Colonic mucosa (tissue), 4 donors: ENCODE measurements at places on chromosomes 4 and X. TPM values are rescaled to one million over a fixed set of nuclear protein-coding genes. Genes with fewer than 3 reads are reported as not detected.

GRCh38 chrX:87664381-87664780 is 146.8 kb downstream of the KLHL4 start:
- no peak for DNase-seq

- no peak for DNase-seq
Measured at GRCh38 chr4:22410645-22411247, 105.1 kb downstream of the ADGRA3 start.

DNA sequence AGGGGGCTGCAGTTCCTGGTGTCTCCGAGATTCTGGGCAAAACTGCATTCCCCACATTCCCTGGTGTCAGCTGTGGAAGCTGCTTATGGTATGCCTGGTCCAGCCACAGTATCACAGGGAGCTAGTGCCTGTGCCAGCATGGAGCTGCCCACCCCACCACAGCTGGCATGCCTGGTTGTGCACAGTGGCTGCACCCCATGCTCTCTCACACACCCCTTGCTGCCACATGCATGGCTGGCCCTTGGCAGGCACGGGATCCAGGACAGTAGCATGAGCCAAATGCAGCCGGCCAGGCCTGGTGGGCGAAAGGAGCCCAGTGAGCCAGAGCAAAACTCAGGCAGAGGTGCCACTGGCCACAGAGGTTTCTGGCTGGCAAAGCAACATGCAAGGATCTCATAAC is 418.0 kb upstream of the SPOCK3 start:
- no peak for DNase-seq

- DNase-seq: no peak
Measured at GRCh38 chrX:10938365-10938923, 172.7 kb upstream of the HCCS start.

GRCh38 chr4:184636897-184637296 is 12.3 kb downstream of the CASP3 start:
- DNase-seq: no peak

DNA sequence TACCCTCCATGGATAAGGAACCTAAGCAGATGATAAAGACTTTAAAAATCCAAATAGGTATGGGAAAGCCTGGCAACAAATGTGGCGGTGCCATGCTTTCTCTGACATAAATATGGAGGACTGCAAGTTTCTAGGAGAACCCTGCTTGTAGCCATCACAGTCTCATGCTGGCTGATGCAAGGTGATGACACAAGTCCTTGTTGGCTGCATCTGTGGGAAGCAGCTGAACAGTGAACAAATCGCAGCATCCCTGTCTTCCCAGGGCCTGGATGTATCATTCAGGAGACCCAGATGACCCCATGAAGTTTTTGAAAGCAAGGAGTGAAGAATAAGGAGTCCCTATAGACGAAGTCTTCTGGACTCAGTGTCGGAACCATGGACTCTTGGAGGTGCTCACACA is 234.4 kb upstream of the HS3ST1 start:
- no peak for DNase-seq

GRCh38 chrX:69807400-69807799 is 191.5 kb downstream of the EDA start:
- no peak for DNase-seq

- no peak for DNase-seq
Measured at GRCh38 chrX:26918631-26919030, 544.5 kb downstream of the PPP4R3C start.

- no peak for DNase-seq
Measured at GRCh38 chr4:5809216-5809776, 83.6 kb downstream of the CRMP1 start.

DNA sequence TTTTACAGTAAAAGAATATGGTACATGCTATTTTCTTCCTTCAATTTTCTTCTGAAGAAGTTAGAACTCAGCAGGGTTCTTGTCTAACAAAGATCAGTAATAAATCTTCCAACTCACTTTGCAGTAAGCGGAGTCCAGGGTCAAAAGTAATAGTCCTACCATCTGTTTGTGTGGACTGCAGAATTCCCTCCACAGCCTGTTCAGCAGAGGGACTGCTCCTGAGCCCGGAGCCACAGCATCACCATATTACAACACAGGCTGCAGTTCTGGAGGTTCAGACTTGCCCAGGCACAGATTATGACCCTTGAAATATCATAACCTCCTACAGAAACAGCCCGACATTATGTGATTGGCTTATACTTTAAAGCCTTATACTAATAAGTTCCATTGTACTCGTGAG is 10.3 kb downstream of the FHDC1 start:
- DNase-seq: no peak

- no peak for DNase-seq
Measured at GRCh38 chr4:94931626-94932025, 173.9 kb downstream of the BMPR1B start.

DNA sequence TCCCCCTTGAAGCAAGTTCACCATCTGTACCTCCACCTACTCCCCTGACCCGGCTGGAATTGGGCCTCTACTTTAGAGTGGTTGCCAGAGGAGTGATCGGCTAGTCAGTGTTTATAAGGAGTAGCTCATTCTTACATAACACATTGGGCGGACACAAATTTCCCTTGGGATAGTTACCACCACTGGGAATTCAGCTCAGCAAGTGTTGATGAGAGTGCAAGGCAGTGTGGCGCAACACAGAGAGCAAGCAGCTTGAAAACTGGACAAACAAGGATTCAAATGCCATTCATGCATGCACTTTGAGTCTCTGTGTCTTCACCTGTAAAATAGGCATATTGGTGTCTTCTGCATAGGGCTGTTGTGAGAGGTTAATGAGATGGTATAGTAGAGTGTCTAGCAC is 92.7 kb downstream of the STK32B start:
- DNase-seq: no peak

DNA sequence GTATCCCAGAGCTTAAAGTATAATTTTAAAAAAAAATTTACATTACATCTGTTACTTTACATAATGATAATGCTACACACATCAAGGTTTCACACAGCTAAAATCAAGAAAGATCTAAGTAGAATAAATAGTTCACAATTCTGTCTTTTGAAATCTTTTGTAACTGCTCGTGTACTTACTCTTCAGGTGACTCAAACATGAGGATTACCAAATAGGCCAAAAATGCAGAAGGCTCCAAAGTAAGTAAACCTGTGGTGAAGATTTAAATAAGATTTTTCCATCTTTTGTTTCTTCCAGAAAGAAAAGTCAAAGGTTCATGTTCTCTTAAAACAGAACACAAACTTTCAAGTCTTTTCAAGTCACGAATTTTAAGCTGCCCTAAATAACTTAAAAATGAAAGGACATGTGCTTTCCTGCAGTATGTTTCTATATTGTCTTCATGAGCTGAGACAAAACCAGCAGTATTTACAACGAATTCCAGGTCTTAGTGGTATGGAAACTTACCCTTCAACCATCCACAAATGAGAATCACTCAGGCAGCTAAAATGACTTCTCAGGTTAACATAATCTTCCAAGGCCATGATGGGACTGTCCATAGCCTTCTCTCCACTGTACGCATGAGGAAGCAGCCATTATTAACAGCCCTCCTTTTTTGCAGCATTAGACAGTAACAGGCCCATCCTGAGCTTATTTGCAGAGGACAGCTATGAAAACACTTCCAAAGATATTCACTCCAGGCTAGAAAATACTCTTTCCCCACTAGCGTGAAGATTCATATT is 172.8 kb upstream of the EDNRA start:
- DNase-seq: no peak

DNA sequence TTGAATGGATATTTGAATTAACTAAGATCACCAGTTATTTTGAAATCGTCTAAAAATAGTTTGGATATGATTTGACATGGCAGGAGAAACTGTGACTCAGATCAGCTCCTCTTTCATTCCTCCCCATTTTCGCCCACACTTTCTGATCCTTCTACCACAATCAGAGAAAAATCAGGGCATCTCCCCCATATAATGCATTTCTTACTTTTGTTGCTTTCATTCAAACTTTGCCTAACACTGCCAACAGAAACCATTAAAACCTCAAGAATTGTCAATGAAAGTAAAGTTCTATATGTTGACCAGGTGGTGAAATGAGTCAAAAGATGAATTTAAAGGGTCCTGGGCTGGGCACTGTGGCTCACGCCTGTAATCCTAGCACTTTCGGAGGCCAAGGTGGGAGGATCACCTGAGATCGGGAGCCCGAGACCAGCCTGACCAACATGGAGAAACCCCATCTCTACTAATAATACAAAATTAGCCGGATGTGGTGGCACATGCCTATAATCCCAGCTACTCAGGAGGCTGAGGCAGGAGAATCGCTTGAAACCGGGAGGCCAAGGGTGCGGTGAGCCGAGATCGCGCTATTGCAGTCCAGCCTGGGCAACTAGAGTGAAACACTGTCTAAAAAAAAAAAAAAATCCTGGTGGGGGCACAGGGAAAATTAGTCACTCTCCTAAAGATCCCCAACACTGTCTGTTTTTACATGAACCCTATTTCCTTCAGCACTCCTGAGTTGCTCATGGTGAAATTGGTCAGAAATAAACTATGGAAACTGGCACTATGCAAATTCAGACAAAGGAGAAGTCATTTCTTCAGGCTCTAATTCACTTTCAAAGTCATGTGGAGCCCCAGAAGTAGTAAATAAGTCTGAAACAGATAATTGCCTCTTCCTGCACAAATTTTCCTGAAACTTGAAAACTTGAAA is 122.8 kb upstream of the NOCT start:
- no peak for DNase-seq

DNA sequence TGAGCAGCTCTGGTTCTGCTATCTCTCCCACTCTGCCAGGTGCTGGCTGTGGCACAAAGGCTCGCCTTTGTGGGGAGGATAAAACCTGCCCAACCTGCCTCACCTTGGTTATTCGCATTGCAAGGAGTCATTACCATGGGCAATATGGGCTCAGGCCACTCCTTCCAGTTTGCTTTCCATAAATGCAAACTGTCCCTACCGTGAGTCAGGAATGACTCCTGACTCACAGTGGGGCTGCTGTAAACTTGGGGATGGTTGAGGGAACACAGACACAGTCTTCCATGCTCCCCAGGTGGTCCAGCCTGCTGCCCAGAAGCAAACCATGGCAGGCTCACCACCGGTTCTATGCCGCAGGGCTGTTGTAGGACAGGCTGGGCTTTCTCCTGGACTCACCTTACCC is 36.1 kb downstream of the COQ2 start:
- DNase-seq: peak; percentile 82

DNA sequence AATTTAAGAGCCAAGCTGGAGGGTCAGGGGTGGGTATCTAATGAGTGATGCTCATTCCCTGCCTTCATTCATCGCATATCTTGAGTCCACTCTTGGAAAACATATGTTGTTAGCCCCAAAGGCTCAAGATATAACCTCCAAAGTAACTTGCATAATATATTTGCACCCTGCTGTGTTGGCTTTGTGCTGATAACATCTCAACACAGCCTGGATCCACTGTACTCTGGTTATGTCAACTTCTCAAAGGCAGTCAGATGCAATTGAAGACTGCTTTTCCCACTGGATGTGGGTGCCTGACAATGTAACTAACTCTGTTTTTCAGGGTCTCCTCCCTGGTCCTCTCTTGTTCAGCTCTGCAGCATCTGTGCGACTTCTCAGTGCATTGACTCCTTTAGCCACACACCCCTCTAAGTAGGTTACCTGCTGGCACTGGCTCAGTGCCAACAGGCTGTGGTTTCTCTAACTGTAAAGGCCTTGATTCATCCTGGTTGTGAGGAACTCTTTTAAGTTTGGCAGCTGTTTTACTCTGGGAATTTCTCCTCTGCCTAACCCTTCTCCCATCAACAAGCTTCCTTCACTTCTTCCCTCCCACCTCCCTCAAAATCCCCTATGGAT is 28.1 kb downstream of the SLC16A2 start:
- no peak for DNase-seq

- DNase-seq: no peak
Measured at GRCh38 chr4:113962016-113962347, 17.5 kb downstream of the ARSJ start.

- DNase-seq: peak; percentile 74
Measured at GRCh38 chr4:112321776-112322684, 24.9 kb downstream of the ALPK1 start.

DNA sequence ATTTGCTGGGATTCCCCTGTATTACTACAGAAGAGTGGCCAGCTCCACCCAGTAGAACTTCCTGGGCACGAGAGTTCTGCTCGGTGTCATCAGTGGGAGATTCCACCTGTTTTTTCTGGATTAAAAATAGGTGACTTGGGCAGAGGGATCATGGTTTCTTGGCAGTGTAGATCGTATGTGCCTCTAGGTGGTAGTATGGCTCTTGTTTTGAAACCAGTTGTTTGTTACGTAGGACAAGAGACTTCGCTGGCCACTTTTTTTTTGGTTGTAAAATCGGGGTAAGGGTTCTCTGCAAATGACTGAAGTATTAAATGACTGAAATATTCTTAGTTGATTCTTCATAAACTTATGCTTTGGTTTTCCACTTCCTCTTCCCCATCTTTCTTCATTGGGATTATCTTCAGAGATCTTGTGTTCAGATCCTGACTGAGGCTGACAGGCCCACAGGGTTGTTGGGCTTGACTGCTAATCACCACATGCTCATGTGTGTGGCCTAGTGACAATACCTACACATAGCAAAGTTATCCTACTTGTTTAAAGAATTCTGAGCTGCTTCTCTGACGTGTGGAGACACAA is 43.8 kb upstream of the WDR1 start:
- DNase-seq: no peak

Gene PTPN13
- 4.2 TPM for total RNA-seq

Gene CPE
- 49.6 TPM for total RNA-seq

Gene CSAG1
- total RNA-seq: not detected

Gene MAGEA2B
- total RNA-seq: 0.62 TPM

Gene HTRA3
- 5.0 TPM for total RNA-seq

Gene EPHA5
- 0.07 TPM for total RNA-seq

Gene TMSB15C
- total RNA-seq: 0.89 TPM

Gene SOX3
- total RNA-seq: not detected

Gene ADH1B
- total RNA-seq: 62.3 TPM

Gene SULT1E1
- total RNA-seq: not detected

Gene TMEM31
- total RNA-seq: not detected

Gene BEND4
- 0.19 TPM for total RNA-seq

Gene VBP1
- 39.3 TPM for total RNA-seq

Gene RIBC1
- total RNA-seq: 0.66 TPM

Gene ETFDH
- 63.7 TPM for total RNA-seq

Gene NSD2
- 80.1 TPM for total RNA-seq

Gene OTOP1
- not detected for total RNA-seq

Gene NSDHL
- 25.3 TPM for total RNA-seq

Gene SCD5
- 4.4 TPM for total RNA-seq

Gene LGI2
- total RNA-seq: 0.82 TPM
